Activated CD4-positive, alpha-beta T cell treated with anti-CD3 and anti-CD28 coated beads for 48 hours (primary cell): ENCODE measurements at places on chromosomes 6 and 20.

- DNase-seq = no peak
These were observed 18.0 kb upstream of the BHLHE23 start for GRCh38 chr20:63024573-63025392.

DNA sequence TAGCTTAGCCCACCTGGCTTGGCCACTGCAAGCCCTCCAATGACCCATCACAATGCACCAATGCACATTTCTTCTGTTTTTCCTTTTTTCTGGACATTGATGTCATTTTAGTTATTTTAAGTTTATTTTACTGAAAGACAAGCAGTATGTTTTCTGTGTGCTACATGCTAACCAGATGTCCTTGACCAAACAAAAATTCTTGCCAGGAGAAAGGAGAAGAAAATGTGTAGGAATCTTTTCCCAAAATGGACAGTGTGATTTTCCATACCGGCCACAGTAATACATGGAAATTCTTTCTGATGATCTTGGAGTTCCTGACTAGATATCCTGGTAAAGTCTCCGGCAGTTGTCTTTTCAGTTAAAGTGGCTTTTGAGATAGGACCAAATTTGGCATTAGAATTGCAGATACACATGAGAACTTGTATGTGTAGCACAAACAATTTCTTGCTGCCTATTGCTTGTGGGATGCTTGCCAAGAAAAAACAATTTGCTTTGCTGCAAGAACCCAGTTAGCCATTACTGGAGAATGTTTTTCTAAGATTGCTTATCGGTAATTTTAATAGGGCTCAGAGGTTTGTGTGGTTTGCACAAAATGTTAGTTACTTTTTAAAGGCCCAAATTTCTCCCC lies 696.5 kb upstream of the CITED2 start:
- DNase-seq = no peak

DNA sequence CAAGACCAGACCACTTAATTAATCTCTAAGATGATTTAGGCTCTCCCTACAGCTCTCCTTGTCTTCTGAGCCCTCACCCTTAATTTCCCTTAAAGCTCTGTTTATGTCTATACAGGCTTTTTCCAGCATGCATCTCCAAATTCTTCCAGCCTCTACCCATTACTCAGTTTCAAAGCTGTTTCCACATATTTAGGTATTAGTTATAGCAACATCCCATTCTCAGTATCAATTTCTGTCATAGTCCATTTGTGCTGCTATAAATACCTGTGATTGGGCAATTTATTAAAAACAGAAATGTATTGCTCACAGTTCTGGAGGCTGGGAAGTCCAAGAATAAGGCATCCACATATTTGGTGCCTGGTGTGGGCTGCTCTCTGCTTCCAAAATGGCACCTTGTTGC lies 2.3 kb upstream of the SERPINB1 start:
- DNase-seq = no peak

DNA sequence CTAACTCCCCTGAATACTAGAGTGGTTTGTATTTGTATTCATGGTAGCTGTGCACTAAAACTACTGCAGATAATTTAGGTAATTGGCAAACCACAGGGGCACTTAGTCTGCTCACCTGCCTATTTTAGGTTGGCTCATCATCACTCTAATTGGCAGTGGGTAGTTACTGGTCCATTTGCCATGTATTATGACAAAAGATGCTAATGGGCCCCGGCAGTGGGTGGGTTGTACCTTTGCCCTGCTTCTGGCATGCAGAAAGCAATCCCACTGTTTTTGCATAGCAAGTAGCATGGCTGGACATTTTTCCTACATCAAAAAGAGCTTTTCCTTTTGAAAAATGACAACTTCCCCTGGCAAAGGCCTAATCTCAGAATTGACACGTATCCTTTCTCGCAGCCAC lies 741.4 kb upstream of the MAP3K7 start:
- no peak for DNase-seq

DNA sequence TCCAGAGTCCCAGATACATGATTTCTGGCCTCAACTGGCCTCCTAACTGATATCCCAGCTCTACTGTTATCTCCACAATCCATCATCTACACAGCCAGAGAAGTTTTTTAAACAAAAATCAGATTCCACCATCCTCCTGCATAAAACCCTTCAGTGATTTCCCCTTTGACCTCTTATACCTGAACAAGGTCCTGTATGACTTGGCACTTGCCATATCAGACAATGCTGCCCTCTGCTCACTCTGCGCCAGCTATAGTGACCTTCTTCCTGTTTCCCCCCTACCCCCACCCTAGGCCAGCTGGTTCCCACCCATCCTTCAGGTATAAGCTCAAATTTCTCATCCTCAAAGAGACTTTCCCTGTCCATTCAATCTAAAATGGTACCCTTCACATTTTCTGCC lies 322.2 kb downstream of the PKHD1 start:
- no peak for DNase-seq
